ENCODE measurements at places on chromosomes 7 and 10. TPM values are rescaled to one million over a fixed set of nuclear protein-coding genes. Genes with fewer than 3 reads are reported as not detected.

The SLC26A5 gene
- not detected for polyA plus RNA-seq

The PON1 gene
- not detected for polyA plus RNA-seq

- DNase-seq, result no peak
Observed at GRCh38 chr7:48964074-48964473, 39.7 kb downstream of the CDC14C start.

The INA gene
- polyA plus RNA-seq, result 3.4 TPM

- DNase-seq, result no peak
Observed at GRCh38 chr7:82441669-82442478, 1.7 kb downstream of the CACNA2D1 start.

DNA sequence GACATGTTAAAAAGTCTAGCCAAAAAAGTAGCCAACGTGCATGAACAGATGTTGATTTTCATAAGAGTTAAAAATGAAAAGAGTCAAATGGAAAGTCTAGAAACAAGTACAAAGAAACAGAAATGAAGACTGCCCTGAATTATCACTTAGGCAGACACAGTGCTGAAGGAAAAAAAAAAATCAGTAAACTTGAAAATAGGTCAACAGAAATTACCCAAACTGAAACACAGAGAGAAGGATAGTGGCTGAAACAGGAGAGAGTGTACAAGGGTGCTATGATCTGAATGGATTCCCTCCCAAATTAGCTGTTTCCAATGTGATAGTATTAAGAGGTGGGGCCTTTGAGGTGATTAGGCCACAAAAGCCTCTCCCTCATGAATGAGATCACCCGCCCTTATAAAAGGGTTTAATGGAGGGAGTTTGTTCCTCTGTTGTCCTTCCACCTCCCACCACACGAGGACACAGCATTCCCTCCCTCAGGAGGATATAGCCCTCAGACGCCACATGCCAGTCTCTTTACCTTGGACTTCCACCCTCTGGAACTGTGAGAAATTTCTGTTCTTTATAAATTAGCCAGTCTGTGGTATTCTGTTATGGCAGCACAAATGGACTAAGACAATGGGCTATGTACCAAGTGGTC, 249.7 kb downstream of the AHR start:
- DNase-seq, result no peak

The LGI1 gene
- not detected for polyA plus RNA-seq

- DNase-seq, result no peak
Observed at GRCh38 chr7:115449689-115450088, 527.8 kb downstream of the MDFIC start.

DNA sequence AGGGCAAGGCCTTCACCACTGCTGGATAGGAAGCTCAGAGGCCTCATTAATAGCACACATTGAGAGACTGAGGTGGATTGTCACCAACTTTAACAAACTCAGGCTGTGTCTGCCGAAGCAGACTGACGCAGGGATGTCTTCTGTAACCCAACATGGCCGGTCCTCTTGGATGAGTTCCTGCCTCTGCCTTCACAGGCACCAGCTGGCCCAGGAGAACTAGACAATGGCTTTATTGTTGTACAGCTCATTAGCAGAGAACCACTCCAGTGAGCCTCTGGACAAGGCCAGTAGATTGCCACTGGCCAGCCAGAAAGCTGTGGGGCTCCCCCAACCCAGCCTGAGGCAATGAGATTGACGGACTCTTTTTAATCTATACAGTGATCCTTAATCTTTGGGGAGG, 9.4 kb downstream of the NODAL start:
- no peak for DNase-seq

Data from keratinocyte (primary cell).